ENCODE measurements at places on chromosomes 3 and 15.

GRCh38 chr15:95024351-95024750 lies 793.0 kb downstream of the MCTP2 start:
- DNase-seq = no peak

DNA sequence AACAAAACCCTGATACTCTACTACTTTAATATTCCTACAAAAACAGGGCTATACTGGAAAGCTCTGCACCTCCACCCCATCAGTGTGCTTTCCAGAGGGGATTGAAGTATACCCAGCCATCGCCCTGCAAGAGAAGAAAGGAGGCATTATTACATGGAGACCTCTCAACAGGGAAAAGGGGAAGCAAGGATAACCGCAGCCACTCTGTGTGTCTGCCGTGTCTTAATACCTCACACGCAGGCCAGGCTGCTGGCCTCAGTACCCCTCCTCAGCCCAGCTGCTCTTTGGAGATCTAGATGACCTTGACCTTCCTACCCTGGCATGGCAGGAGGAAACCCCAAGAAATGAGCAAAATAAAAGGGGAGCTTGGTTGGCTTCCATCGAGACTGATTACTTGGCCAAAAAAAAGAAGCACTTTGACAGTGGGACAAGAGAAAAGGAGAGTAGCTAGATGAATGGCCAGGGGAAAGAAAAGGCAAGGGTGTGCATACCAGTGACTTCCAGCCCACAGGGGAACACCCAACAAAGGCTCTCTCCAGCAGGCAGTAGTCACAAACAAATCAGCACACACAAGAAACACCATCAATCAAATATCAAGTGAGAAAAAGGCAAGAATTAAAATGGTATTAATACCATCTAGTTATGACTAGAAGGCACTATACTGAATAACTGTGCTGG lies 129.4 kb downstream of the STT3B start:
- no peak for DNase-seq

DNA sequence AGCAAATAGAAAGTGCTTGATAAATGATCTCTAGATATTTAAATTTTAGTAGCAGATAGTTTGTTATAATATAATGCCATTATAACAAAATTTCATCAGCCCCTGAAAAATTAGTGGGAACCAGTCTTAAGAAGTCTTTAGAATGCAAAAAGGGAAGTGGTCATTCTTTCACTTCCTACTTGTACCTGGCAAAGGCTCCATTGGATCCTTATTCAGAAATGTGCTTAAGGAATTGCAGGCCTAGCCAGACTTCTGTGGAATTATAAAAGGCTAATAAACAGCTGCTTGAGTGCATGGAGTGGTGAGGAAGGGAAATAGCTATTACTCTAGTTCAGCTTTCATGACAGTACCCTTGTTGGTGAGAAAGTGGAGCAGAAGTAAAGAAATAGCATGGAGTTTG lies 24.2 kb downstream of the PPM1L start:
- no peak for DNase-seq

DNA sequence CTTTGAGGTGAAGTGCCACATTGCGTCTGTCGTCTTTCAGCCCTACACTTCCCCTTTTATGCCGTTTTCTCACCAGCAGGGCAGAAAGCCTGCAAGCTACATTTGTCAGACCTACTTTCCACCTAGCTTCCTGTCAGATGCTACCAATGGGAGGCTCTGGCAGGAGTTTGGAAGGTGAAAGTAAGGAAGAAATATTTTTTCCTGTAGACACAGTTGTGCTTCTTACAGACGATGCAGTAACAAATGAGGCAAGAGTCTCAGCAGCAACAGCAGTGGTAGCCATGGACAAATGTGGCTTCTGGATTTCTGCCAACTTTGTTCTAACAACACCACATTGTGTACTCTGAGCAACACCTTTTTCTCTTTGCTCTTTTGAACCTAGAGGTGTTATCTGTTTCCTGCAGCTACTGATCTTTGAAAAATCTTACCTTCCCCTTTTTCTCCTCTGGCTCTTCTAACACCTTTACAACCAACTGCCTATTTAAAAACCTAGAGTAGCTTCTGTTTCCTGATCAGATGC lies 70.6 kb upstream of the STT3B start:
- no peak for DNase-seq

DNA sequence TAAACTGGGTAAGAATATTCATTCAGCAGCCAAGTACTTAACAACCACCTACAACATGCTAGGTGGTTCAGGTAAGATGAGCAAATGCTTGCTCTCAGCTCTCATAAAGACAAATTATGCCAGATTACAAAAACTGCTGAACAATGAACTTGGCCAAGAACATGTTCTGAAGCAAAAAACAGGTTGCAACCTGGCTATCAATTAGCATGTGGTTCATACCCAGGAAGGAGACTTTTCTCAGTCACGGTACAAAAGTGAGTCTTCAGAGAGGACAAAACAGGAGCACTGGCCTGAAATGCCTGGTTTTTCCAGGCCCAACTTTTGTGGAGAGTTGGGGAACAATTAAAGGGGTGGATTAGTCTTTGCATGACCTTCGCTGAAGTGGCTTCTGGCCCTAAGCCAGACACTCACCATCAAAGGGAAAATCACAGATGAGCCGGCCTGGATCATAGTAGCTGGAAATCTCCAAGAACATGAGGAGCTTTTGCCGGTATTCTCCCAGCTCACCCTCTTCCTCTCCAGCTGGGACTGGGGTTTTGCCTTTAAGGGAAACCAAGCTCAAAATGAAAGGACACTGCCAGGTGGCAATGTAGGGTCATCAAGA lies 7.6 kb upstream of the PLA2G4F start:
- no peak for DNase-seq

GRCh38 chr3:70049761-70050160 lies 50.2 kb downstream of the SAMMSON start:
- no peak for DNase-seq

DNA sequence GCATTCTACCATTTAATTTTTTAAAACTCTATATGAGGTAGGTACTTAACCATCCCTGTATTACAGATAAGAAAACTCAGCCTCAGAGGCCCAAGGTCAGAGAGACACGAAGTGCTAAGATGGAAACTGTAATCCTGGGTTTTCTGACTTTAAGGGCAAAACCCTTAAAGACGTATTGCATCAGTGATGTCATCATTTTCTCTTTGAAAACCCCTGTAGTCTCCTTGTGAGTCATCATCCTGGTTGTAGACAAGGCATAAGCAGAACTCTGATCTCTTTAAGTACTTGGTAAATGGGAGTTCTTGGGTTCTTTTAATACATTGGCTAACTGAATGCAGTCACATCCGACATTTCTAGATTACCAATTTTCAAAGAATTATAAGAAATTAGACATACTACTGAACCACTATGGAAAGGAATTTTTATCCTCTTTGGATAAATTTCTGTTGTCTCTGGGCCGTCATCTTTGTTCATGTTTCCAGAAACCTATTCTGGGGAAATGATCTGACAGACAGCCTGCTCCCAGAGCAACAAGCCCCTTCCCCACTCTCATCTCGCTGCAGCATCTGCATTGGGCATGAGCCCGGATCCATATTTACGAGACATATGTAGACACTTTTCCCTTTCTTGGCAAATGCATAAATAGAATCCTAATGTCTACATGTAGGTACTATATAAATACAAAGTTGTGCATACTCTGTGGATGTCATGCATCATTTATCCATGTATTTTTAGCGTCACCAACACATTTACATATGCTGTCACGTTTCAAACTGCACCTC lies 48.7 kb upstream of the MDFIC2 start:
- DNase-seq = no peak

GRCh38 chr3:59979542-59979941 lies 929.7 kb upstream of the CFAP20DC start:
- DNase-seq = no peak

- no peak for DNase-seq
Measured at GRCh38 chr3:14563946-14564539, 23.9 kb upstream of the GRIP2 start.

DNA sequence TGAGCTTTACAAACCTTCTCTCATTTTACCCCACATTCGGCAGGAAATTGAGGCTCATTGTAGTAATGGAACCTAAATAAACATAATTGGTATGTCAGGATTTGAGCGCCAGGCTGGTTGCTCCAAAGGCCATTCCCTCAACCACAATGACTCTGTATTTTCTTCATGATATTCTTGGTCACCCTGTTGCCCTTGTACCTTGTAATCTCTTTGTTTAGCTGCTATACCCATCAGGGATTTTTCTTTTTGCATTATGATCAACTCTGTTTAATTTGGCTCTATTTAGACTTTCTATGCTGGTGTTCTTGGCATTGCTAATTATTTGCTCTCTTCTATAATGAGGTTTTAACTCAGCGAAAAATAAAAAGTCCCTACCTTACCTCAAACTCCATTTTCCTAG lies 29.8 kb downstream of the DUOX2 start:
- DNase-seq = no peak

DNA sequence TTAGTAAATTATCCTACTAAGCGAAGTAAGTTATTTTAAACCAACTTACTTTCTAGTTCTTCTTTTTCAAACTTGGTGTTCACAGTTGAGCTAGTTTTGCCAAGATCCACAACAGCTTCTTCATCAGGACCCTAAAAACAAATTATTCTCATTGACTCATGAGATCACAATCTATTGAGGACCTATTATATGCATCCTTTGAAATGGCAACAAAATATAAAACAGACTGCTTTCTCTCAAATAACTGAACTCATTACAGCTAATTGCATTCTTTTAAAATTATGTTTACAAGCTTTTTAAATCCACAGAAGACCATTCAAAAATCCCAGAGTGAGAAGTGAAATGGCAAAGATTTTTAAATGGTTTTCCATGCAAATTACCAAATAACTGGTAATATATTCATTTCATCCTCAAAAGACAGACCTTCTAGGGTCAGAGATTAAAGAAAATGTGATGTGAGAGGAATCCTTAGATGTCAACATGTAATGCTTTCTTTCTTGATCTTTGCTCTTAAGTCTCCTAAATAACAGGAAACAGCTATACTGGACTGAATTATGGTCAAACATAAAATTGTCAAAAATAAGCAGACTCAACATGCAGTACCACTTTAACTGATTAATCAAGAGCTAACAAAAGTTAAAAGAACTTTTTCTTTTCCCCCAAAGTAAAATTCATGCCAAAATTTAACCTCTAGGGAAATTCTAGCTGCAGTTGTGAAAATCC lies 31.7 kb downstream of the SLC4A7 start:
- no peak for DNase-seq

DNA sequence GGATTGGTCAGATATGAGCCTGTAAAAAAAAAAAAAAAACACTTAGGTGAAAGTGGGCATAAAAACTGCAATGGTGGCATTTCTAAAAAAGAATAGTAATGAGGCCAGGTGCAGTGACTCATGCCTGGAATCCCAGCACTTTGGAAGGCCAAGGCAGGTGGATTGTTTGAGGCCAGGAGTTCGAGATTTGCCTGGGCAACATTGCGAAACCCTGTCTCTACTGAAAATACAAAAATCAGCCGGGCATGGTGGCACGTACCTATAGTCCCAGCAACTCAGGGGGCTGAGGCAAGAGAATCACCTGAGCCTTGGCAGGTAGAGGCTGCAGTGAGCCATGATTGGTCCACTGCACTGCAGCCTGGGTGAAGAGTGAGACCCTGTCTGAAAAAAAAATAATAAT lies 38.3 kb upstream of the BHLHE40 start:
- DNase-seq = no peak

GRCh38 chr3:158405507-158405906 lies 165.5 kb upstream of the MLF1 start:
- DNase-seq = no peak

DNA sequence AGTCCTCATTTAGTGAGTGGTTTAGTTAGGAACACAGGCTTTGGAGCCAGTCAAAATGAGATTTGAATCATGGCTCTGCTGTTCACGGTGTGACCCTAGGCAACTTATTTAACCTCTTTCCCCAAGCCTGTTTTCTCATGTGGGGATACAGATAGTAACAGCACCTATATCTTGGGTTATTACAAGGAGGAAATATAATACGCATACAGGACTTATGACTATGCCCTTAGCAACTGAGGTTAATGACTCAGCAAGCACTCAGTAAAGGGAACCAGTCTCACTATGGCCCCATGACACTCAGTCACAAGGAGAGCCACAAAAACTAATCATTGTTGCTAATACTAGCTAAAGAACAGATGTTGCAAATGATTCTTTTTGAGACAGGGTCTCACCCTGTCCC lies 45.9 kb downstream of the SUMF1 start:
- no peak for DNase-seq

GRCh38 chr15:52796753-52797520 lies 6.8 kb upstream of the ONECUT1 start:
- DNase-seq = no peak

DNA sequence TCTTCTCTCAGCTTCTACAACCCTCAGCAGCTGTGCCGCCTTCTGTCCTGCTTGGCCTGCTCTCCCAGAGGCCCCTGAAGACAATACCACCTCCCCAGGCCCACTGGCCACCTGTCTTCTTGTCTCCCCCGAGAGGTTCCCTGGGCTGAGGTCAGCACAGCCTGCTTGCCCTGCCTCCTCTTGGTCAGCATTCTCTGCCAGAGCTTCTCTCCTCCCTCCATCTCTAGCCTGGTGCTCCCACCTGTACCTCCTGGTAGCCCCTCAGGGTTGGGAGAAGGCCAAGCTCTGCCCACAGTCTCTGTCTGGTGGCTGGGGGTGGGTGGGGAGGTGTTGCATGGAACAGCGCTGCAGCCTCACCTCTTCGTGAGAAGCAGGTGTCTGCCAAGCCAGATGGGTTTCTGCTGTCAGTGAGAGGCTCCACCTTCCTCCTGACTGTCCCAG lies 5.6 kb upstream of the ISLR start:
- DNase-seq = no peak

DNA sequence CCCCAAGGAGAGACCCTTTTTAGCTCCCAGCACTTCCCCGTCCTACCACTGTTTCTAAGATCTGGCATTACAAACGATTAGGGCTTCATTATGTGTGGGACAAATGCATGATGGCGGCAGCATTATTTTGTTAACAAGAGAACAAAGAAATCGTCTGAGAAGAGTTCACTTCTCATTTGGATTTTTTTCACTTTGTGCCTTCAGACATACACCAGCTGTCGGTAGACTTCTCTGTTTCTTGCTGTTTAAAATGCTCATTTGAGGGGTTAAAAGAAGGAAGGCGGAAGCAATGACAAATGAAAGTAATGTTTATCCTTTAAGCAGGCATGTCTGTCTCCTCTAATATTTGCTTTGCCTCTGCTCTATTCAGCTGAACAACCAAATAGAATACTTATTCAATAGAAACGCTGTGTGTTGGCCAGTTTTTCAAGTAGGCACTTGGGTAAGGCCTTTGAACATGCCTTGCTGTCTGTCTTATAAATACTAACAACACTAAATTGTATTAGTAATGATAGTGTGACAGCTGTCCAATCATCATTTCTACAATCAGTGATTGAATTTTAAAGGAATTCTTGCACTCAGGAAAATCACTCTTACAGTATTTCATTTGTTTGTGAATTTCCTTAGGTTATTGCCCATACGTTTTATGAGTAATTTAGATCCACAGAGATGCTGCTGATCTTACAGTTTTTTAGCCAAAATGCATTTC lies 382.4 kb downstream of the IL5RA start:
- DNase-seq = no peak

DNA sequence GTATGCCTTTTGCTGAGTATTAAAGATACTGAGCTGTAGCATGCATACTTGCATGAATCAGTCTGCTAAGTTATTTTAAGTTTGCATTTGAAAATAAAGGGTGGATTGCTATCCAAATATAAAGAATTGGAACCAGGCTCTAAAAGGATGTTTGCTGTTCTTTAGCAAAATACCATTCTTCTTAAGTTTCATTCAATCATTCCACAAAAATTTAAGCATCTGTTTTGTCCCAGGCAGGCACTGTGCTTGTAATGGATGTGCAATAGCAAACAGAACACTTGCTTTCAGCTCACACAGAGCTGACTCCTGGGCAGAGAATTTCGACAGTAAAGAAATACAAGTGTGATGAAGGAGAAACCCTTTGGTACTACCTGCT lies 151.1 kb downstream of the PGPEP1L start:
- no peak for DNase-seq

- DNase-seq = no peak
Measured at GRCh38 chr3:107235193-107235927, 141.9 kb upstream of the CCDC54 start.

Data from activated CD4-positive, CD25-positive, alpha-beta regulatory T cell treated with anti-CD3 and anti-CD28 coated beads, Interleukin-2, amount 50 U/mL, for 72 hours (primary cell).